ENCODE measurements at places on chromosomes 1 and 21. TPM values are rescaled to one million over a fixed set of nuclear protein-coding genes. Genes with fewer than 3 reads are reported as not detected.

GRCh38 chr1:101030881-101031280 is 5.3 kb upstream of the DPH5 start:
- no peak for DNase-seq
- no peak overlapping the region for H3K4me3 ChIP-seq
- H3K27me3 ChIP-seq: no peaks in the 10 kb centered on the region
- no peaks in the 10 kb centered on the region for H3K4me1 ChIP-seq

GRCh38 chr1:12001249-12001917 is 17.9 kb upstream of the MIIP start:
- no peaks in the 10 kb centered on the region for H3K4me1 ChIP-seq
- DNase-seq: peak; percentile 13
- H3K4me3 ChIP-seq: no peak overlapping the region
- H3K27me3 ChIP-seq: no peaks in the 10 kb centered on the region
- peaks cover 45% of the 10 kb centered on the region for H3K36me3 ChIP-seq

- no peaks in the 10 kb centered on the region for H3K27me3 ChIP-seq
- no peaks in the 10 kb centered on the region for H3K36me3 ChIP-seq
- no peaks in the 10 kb centered on the region for H3K4me1 ChIP-seq
- H3K27ac ChIP-seq: no peak overlapping the region
These were observed 738.9 kb upstream of the PTBP2 start for GRCh38 chr1:95982711-95983110.

DNA sequence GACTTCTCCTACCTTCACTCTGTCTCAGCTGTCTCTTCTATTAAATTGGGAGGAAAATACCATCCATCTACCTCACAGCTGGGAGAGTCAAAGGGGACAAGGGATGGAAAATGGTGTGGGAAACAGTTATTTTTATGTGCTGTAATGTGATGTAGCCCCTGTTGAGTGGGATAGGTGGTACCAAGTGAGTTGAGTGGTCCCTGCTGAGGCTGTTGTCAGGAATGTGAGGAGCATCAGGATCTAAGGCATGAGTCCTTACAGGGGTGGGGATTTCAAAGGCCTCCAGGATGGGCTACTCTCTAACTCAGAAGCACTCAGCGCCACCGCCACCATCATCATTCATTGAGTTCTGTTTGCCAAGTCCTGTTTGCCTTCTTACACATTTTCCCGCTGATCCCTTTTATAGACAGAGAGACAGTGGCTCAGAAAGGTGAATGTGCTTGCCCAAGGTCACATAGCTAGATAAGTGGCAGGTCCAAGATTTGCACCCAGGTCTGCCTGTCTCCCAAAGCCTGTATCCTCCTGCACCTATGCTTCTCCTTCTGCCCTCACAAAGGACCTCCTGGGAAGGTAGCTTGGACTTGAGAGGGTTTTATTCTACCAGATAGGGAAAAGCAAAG is 4.6 kb upstream of the ID3 start:
- no peak for DNase-seq
- peaks cover 11% of the 10 kb centered on the region for H3K4me1 ChIP-seq
- no peak overlapping the region for H3K27ac ChIP-seq

DNA sequence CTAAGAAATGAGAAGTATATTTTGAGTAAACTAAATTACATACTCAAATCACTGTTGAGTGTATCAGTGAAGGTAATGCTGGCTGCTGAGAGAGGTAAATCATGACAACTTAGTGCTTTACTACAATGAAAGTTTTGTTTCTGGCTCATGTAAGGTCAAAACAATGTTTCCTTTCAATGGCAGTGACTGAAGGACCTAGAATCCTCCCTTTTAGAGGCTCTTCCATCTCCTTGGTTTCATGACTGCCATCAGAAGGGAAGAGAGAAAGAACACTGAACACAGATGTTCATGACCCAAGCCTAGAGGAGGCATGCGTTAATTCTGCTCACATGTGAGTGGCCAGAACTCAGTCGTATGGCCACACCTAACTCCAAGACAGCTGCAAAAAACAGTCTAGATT is 130.6 kb downstream of the AKT3 start:
- H3K36me3 ChIP-seq: no peaks in the 10 kb centered on the region
- DNase-seq: no peak
- no peaks in the 10 kb centered on the region for H3K27me3 ChIP-seq
- H3K4me3 ChIP-seq: no peak overlapping the region
- no peaks in the 10 kb centered on the region for H3K4me1 ChIP-seq

- H3K36me3 ChIP-seq: no peaks in the 10 kb centered on the region
- H3K27me3 ChIP-seq: no peaks in the 10 kb centered on the region
- H3K27ac ChIP-seq: no peak overlapping the region
- peak; percentile 51 for DNase-seq
- H3K4me1 ChIP-seq: no peaks in the 10 kb centered on the region
- no peak overlapping the region for H3K4me3 ChIP-seq
These were observed 935 bp downstream of the KCNK2 start for GRCh38 chr1:215083383-215083961.

DNA sequence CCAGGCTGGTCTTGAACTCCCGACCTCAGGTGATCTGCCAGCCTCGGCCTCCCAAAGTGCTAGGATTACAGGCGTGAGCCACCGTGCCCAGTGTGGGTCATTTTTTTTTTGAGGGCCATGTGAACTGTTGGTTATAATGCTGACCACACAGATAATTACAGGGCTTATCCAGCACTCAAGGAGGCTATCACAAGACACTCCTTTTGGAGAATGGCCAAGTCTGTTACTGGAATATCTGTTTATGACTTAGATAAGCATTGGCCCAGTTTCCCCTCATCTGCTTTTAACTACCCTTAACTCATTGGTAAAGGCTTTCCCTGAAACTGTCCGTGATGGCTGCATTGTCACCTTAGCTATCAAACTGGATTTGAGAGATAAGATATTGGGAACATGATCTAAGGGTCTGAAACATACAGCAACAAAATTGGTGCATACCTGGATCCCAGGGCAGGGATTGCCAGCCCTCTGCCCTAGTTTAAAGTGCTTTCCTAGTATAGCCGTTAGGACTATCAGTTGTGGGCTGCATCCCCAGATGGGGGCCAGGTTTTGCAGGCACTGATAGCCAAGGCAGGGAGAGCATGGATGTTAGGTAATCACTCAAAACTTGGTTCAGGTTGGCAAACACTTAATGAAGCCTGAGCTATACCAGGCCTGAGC is 15.6 kb downstream of the SZT2 start:
- H3K27ac ChIP-seq: no peak overlapping the region
- H3K27me3 ChIP-seq: no peaks in the 10 kb centered on the region
- DNase-seq: no peak

DNA sequence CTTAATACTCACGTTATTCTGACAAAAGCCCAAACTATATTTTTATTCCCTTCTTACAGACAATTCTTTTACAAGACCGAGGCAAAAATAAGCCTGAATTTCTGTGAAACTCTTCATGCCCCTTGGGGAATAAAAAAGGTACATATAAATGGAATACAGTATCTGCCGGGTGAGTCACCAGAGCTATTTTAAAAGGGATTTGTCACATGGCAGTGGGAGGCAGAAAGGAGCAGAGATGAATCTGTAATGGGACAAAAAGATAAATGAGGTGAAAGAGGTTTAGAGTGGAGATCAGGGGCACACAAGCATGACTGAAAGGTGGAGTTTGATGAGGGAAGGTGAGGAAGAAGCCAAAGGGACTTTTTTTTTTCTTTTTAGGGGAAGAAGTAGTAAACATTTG is 8.8 kb downstream of the XCL1 start:
- no peak for DNase-seq
- no peaks in the 10 kb centered on the region for H3K27me3 ChIP-seq
- no peak overlapping the region for H3K4me3 ChIP-seq
- no peak overlapping the region for H3K27ac ChIP-seq
- no peaks in the 10 kb centered on the region for H3K4me1 ChIP-seq

- peak within 1 kb of the TSS; percentile 98 for H3K4me3 ChIP-seq
- no peaks in the 10 kb centered on the region for H3K27me3 ChIP-seq
- DNase-seq: peak; percentile 93
- H3K36me3 ChIP-seq: no peaks in the 10 kb centered on the region
- H3K27ac ChIP-seq: peak within 1 kb of the TSS; percentile 89
These were observed at the start of gene PLXNA2 for GRCh38 chr1:208243967-208244916. PLXNA2 (minus strand) TSS chr1:208244384; CDS start chr1:208217922, 26,462 bp downstream.

GRCh38 chr1:110606657-110607535 is 738 bp upstream of the KCNA2 start:
- peak overlapping the region; percentile 43 for H3K4me3 ChIP-seq
- no peaks in the 10 kb centered on the region for H3K4me1 ChIP-seq
- no peaks in the 10 kb centered on the region for H3K36me3 ChIP-seq
- no peak overlapping the region for H3K27ac ChIP-seq

- H3K4me1 ChIP-seq: no peaks in the 10 kb centered on the region
- H3K4me3 ChIP-seq: no peak overlapping the region
- DNase-seq: no peak
- no peaks in the 10 kb centered on the region for H3K27me3 ChIP-seq
- H3K36me3 ChIP-seq: no peaks in the 10 kb centered on the region
- no peak overlapping the region for H3K27ac ChIP-seq
These were observed 15.3 kb downstream of the SPATA46 start for GRCh38 chr1:162361349-162361748.

DNA sequence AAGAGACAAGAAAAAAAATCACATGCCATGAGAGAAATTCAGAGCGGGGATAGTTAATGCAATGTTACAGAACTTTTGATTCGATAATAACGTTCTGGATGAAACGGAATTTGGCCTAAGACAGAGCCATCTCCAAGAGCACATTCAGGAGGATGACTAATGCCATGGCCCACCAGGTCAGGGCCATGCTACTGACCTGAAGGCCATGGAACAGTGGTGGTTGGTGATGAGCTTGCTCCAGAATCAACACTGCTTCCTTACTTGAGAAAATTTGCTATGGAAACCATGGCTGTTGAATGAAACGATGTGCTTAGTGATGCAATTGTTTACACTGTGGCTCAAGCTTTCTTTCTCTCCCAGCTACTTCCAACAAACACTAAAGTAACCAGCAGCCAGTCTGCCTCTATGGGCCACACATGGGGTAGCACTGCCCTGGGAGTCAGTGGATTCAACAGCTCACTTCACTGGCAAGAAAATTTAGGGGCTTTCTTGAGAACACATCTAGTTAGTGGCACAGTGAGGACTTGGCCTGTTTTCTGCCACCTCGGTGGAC is 299.1 kb downstream of the PCP4 start:
- no peak overlapping the region for H3K27ac ChIP-seq
- H3K4me1 ChIP-seq: no peaks in the 10 kb centered on the region
- no peak for DNase-seq
- H3K36me3 ChIP-seq: no peaks in the 10 kb centered on the region
- no peak overlapping the region for H3K4me3 ChIP-seq

DNA sequence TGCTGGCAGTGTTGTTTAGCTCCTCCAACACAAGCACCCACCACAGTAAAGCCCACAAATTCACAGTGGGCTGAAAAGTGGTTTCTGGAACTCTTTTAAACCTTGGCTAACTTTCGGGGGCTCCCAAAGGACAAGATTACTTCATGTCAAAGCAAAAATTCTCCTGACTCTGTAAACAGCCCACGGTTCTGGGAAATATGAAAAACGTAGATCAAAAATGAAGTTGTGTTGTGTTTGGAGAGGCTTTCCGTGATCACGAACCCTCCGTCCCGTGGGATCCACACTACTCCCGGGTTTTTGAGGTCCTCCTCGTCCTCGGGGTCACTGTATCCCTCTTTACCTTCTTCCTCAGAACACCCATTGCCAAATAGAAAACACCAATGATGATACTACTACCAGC is 159.0 kb upstream of the RUNX1 start:
- peaks cover 6% of the 10 kb centered on the region for H3K4me1 ChIP-seq
- H3K27me3 ChIP-seq: no peaks in the 10 kb centered on the region
- H3K27ac ChIP-seq: no peak overlapping the region
- no peak overlapping the region for H3K4me3 ChIP-seq
- DNase-seq: no peak
- no peaks in the 10 kb centered on the region for H3K36me3 ChIP-seq

GRCh38 chr21:15437883-15438282 is 291.9 kb upstream of the USP25 start:
- H3K27ac ChIP-seq: no peak overlapping the region
- no peaks in the 10 kb centered on the region for H3K27me3 ChIP-seq
- H3K36me3 ChIP-seq: no peaks in the 10 kb centered on the region

GRCh38 chr1:8004803-8005573 is 21.1 kb downstream of the ERRFI1 start:
- DNase-seq: no peak
- peaks cover 15% of the 10 kb centered on the region for H3K36me3 ChIP-seq
- H3K27me3 ChIP-seq: no peaks in the 10 kb centered on the region
- peaks cover 3% of the 10 kb centered on the region for H3K4me1 ChIP-seq

DNA sequence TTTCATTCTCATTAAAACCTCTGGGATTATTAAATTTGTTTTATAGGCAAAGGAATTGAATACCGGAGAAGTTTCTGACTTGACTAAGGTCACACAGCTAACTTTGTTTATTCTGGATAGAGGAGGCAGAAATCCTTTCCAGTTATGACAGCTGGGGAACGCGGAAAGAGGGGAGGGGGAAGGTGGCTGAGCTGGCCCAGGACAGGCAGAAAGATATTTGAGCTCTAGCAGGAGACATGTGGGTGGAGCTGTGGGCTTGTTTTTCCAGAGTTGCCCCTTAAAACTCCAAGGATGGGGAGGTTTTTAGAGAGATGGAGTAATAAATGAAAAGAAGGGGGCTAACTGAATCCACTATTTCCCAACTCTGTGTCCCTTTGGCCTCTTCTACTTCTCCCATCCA is 27.8 kb downstream of the FOXD2 start:
- H3K4me3 ChIP-seq: no peak overlapping the region
- no peak for DNase-seq
- no peaks in the 10 kb centered on the region for H3K27me3 ChIP-seq

GRCh38 chr1:157595356-157595755 is 2.5 kb downstream of the FCRL4 start:
- H3K4me3 ChIP-seq: no peak overlapping the region
- no peaks in the 10 kb centered on the region for H3K4me1 ChIP-seq
- no peak overlapping the region for H3K27ac ChIP-seq
- no peaks in the 10 kb centered on the region for H3K36me3 ChIP-seq
- no peaks in the 10 kb centered on the region for H3K27me3 ChIP-seq

DNA sequence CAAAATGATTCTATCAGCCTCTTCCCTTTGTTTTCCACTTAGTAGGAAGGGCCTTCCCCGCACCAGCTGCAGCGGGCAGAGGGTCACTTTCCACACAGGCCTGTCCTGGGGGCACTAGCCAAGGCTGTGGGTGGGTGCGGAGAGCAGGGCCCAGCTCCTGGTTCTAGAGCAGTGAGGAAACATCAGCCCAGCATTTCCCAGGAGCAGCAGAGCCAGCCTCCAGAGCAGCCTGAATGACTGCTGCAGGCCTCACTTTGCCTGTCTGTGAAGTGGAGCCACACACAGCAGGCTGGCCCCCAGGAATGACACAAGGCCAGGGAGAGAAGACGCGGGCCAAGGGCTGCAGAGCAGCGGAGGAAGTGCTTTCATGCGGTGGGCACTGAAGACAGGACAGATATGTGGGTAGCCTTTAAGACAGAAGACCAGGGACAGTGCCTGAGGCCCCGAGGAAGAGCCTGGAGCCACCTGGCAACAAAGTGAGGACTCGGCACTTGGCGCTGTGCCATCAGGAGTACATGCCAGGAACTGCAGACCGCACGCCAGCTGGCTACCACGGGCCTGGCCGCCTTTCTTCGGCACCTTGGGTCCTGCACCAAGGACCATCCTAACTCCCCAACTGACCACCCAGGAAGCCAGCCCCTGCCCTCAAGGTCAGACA is 42.0 kb downstream of the ACOT7 start:
- no peak for DNase-seq
- H3K4me1 ChIP-seq: peaks cover 24% of the 10 kb centered on the region
- H3K36me3 ChIP-seq: no peaks in the 10 kb centered on the region
- no peak overlapping the region for H3K4me3 ChIP-seq
- H3K27ac ChIP-seq: no peak overlapping the region

Gene CCDC185
- total RNA-seq: not detected

Gene ANXA9
- 11.7 TPM for total RNA-seq

Gene PDC
- not detected for total RNA-seq

Gene CACHD1
- total RNA-seq: 5.4 TPM

Gene ATP1A4
- total RNA-seq: not detected

Gene H3-3A
- 122 TPM for total RNA-seq

Gene TLCD4
- total RNA-seq: 13.6 TPM

Gene CD1E
- total RNA-seq: 0.72 TPM
